ENCODE measurements at places on chromosomes 2 and 18. TPM values are rescaled to one million over a fixed set of nuclear protein-coding genes. Genes with fewer than 3 reads are reported as not detected.

Gene ZNF804A
- polyA plus RNA-seq = not detected

Gene UGT1A5
- not detected for polyA plus RNA-seq

Gene RNU2-63P
- not detected for polyA plus RNA-seq

Gene EGR4
- not detected for polyA plus RNA-seq

Gene SEMA4F
- polyA plus RNA-seq = 8.3 TPM

Gene SERPINB11
- not detected for polyA plus RNA-seq
